ENCODE measurements at places on chromosomes 4 and X. TPM values are rescaled to one million over a fixed set of nuclear protein-coding genes. Genes with fewer than 3 reads are reported as not detected.

Gene PHKA1
- total RNA-seq = not detected

Gene REPS2
- 0.44 TPM for total RNA-seq

Gene BEX4
- total RNA-seq = 0.74 TPM

DNA sequence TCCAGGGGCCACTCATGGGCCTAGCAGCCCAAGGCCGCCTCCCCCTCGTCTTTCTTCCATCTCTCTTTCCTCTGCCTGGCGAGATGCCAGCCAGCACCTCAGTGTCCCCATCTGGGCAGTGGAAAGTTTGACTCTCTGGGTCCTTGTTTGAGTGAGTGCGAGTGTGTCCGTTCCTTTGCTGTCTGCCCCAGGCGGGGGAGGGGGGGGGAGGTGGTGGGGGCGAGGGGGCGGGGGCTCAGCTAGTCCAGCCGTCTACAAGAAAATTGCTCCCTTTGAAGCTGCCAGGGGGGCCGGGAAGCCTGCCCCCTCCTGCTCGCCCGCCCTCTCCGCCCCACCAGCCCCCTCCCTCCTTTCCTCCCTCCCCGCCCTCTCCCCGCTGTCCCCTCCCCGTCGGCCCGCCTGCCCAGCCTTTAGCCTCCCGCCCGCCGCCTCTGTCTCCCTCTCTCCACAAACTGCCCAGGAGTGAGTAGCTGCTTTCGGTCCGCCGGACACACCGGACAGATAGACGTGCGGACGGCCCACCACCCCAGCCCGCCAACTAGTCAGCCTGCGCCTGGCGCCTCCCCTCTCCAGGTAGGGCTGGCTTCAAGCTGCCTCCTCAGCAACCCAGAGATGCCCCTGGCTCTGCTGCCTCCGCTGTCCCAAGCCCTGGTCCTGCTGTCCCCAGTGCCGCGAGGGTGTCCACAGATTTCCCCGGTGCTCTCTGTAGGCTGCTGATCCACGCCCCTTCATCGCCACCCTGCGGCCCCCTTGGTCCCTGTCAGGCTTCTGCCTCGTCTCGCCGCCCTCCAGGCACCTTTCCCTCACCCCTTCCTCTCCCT is at the start of gene BGN:
Gene BGN, plus strand, starts transcription at position 440 of the 821 bp plus-strand sequence. CDS start 9,652 bp downstream, outside the sequence.
- peak; percentile 46 for DNase-seq

DNA sequence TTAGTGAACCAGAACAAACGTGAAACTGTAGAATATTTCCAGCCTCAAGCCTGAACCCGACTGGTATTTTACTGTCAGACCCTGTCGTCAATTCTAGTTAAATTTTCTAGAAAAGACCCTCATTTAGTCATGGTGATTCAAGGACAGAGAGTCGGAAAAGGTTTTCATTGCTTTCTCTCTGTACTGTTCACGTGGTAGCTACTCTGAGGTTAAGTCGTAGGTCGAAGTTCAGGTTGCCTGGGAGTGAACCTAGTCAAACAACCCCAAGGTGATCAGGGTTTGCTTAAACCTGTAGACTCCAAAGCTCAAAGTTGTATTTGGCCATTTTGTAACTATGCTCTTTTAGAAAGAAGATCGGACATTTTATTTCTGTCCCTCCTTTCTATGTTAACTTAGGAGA is 283.6 kb downstream of the ARHGAP10 start:
- no peak for DNase-seq

- no peak for DNase-seq
These were observed 440.9 kb downstream of the INPP4B start for GRCh38 chr4:142405021-142405694.

Gene SPANXA1
- not detected for total RNA-seq

- no peak for DNase-seq
These were observed 902 bp upstream of the LARP1B start for GRCh38 chr4:128060121-128060698.

DNA sequence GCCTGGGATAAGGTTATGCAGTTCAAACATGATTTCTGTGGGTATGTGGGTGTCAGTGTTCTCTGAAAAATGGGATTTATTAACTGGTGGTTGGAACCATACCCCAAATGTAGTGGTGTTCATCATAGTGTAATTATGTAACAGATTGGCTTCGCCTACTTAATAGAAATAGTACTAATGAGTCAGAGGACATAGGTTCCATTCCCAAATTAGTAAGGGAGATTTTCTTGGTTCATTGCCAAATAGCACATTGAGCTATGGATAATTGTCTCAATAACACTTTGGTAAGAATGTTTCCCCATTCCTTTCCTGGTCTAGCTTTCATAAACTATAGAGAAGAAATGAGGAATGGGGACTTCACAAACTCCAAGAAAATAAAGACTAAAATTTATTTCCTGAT is 20.5 kb upstream of the CYBB start:
- DNase-seq = no peak

Gene HNRNPDL
- 318 TPM for total RNA-seq

GRCh38 chrX:10656214-10656613 is 35.8 kb upstream of the MID1 start:
- no peak for DNase-seq

Gene NSG1
- not detected for total RNA-seq

DNA sequence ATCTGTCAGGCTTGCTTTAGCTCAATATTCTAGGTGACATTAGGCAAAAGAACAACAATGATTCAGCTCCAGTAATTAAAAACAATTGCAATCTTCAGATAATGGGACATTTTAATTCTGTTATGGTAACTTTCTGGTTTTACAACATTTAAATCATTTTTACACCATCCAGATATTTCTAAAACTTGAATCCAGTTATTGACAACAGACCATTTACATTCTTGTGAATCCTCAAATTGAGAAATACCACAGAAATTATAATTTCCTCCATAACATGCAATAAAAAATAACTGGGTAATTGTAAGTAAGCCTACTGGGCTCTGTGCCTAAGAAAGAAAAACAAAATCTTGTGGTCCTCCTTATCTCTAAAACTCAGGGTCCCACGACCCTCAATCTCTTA is 195.0 kb upstream of the S100G start:
- no peak for DNase-seq

Gene SPARCL1
- not detected for total RNA-seq
